ENCODE measurements at places on chromosomes 12 and 14.
A peak's percentile ranks its signal among the peaks of the same experiment; 100 is the strongest.

DNA sequence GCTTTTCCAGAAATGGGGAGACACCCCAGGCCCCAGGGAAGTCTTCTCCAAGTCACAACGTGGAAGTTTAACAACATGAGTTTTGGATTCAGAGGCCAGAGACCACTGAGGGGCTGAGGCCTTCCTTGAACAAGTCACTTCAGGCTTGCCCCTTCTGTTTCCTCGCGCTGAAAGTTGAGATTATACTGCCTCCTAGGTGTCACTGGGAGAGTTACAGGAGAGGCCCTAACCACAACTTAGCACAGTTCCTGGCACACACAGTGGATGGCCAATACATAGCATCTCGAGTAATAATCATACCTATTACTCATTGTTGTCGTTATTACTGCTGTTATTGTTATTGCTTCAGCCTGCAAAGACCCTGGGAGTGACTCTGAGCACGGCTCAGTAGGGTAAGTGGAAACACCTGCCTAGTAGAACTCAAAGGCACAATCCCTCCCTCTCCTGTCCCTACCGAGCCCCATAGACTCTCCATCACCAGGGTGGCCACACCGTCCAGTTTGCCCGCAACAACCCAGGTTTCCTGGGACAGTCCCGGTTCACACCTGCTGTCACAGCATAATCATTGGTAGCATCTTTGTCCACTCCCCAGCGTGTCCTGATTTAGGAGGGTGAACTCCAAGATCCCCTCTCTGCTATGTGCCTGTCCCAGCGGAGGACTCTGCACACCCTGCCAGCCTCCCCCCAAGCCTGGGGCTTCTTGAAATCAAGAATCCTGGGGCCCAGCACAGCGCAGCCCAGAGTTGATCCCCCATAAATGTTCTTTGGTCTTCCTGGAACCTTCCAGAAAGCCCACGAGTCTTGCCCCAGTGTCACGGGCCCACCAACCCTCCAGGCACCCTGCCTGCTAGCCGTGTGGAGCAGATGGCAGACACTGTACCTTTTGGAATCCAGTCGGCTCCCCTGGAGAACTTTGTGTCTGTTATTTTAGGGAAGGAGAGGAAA lies 85.0 kb downstream of the SYNE3 start:
- no peak for DNase-seq

GRCh38 chr12:46124848-46125619 lies 134.7 kb upstream of the SCAF11 start:
- peak; percentile 22 for DNase-seq

DNA sequence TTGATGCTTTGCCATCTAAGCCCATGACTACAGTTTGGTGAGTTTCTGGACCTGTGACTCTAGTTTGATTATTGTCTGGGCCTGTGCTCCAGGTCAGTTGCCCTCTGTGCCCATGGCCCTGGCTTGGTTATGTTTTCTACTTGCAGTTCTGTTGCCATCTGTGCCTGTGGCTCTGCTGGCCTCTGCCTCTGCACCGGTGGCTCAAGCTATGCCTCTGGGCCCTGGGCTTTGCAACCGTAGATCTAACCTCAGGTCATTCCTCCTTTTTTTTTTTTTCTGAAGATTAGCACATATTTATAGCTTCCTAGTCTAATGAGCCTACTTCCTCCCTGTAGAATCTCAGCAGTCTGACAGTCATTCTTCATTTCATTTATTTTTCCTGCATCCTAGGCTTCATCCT lies 161.2 kb downstream of the CCDC91 start:
- DNase-seq = no peak

DNA sequence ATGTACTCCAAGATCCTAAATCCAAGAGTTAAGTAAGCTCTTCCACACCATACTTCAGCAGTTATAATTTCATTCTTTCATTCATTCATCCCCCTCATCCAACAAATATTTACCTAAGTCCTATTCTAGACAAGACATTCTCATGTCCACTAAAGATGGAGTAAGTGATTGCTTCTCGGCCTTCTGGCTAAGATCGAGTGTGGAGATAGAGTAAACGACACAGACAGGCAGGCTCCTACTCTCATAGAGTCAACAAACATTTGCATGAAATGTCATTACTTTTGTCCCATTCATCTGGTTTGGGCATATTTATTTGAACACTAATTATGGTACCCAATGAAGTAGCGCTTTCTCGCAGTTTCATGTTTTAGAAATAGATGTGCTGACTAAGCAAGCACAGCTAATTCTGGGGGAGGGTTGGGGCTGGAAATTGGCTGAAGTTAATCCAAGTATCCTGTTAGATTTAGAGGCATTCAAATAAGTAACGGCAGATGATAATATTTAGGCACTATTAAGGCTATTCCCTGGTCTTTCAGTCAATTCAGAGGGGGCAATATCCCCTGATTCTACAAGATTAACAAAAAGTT lies 176.5 kb downstream of the CEP128 start:
- no peak for DNase-seq

DNA sequence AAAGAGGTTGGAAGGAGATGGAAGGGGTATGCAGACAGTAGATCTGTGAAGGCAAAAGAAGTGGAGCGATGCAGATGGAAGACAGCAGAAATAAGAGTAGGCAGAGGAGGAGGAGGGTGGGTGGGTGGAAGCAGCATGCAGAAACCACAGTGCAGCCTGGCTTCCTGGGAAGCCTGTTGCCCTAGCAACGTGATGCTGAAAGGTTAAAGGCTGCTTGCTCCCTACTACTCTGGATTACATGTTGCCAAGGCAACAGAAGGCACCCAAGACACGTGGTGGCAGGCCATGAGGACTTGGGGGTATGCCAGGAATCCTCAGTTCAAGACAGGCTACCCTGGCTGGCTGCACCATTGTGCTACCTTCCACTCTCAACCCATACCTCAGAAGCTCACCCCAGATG lies 129.6 kb downstream of the GRIN2B start:
- no peak for DNase-seq

GRCh38 chr14:103259801-103260628 lies 74.0 kb upstream of the EIF5 start:
- no peak for DNase-seq

DNA sequence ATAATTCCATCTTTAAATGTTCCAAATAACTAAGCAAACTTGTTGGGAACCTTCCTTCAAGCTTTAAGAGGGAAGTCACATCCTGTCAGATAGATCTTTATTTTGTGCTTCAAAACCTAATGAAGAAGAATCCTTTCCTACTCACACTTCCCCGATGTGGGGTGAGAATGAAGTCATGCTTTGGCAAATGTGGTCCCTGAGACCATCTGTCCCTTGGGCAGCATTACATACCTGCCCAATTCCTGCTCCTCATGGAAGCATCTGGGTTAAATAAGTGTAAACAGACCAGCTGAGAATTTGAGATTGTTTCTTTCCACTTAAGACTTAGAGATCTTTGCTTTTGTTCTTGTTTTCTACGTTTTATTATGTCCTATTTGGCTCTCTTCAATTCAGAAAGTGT lies 606.0 kb upstream of the TMEM132C start:
- no peak for DNase-seq

DNA sequence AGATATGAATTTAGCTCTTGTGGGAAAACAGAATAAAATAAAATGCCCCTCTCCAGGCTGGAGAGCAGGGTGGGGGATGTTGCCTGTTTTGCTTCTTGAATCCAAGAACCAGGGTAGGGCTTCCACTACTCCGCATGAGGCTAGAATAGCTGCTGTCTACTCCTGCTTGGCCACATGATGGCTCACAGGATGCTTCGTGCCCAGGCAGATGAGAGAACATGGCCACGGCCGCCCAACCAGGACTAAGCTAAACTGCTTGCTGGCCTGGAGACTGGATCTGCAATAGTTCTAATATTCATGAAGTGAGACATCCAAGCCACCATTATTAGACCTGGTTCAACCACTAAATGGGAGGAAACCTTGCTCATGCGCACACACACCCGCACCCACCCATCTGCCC lies 122.2 kb upstream of the METAP2 start:
- no peak for DNase-seq

GRCh38 chr14:44099743-44100488 lies 407.2 kb downstream of the FSCB start:
- DNase-seq = no peak

GRCh38 chr12:6459004-6459337 lies 7.1 kb downstream of the TAPBPL start:
- no peak for DNase-seq

DNA sequence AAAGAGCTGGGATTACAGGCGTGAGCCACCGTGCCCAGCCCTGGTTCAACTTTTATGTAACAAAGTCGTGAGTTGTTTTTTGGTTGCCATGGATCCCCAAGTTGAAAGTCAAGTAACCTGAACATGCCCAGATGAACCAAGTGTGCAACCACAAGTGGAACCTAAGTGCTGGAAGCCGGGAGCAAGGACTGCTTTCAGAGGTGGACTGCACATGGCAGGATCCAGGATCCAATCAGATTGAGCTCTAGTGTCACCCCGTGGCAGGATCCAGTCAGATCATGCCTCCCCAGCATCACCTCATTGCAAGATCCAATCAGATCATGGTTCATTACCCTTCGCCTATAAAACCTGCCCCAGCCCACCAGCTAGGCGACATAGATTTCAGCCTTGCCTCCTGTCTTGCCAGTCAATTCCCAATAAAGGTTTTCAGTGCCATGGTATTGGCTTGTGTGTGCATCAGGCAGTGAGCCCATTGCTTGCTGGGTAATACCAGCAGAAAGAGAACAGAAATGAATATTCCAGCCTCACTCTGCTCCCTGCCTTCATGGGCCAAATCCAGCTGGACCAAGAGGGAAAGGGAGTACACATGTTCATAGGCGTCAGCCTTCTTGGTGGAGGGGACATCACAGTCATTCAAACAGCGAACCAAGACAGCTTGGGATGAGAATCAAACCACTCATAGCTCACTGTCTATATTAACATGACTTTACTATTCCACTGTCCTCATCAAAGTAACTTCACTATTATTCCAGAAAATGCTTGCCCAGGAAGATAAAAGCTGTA lies 43.6 kb upstream of the VASH1 start:
- no peak for DNase-seq

DNA sequence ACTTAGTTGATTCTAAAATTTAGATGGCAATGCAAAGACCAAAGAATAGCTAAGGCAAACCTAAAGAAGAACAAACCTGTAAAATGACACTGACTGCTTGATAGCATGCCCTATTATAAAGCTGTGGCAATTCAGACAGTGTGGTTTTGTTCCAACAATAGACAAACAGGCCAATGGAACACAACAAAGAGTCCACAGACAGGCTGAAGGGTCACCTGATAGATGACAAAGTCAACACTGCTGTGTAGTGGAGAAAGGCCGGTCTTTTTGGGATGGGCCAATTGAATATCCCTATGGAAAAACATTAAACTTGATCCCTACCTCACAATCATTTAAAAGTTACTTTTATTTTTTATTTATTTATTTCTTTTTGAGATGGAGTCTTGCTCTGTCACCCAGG lies 33.8 kb upstream of the SLC25A3 start:
- DNase-seq = no peak

- DNase-seq = no peak
Observed at GRCh38 chr12:123987022-123987421, 14.0 kb downstream of the ZNF664 start.

DNA sequence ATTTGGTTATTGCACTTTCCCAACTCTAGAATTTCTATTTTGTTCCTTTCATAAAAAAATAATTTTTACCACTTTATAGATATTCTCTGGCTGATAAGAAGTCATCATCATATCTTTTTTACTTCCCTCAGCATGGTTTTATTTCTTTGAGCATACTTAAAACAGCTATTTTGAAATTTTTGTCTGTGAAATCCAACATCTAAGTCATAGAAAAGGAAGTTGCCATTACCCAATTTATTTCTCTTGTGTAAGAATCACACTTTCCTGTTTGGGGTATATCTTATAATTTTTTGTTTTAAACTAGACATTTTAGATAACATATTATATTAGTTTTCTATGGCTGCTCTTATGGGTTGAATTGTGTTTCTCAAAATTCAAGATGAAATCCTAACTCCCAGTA lies 400.2 kb upstream of the OR4E1 start:
- no peak for DNase-seq

DNA sequence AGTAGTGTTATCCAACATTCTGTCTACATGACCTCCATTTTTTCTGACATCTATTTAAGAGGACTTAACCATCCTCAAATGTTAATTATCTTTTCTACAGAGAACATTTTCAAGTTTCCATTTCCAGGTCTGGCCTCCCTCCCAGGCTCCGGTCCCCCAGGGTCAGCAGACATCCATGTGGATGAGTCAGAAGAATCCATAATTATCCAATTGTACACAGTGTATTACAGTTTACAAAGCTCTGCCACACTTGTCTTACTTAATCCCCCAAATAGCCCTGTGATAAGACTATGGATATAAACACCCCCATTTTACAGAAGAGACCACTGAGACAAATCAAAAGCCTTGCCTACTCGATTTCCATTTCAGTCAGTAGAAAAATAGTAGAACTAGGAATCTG lies 65.0 kb downstream of the SLC8A3 start:
- no peak for DNase-seq

- no peak for DNase-seq
Observed at GRCh38 chr12:1740161-1740948, 49.5 kb downstream of the ADIPOR2 start.

GRCh38 chr14:104274806-104275205 lies 136.4 kb downstream of the KIF26A start:
- DNase-seq = no peak

GRCh38 chr14:103767336-103767894 lies 51.8 kb downstream of the ZFYVE21 start:
- no peak for DNase-seq

DNA sequence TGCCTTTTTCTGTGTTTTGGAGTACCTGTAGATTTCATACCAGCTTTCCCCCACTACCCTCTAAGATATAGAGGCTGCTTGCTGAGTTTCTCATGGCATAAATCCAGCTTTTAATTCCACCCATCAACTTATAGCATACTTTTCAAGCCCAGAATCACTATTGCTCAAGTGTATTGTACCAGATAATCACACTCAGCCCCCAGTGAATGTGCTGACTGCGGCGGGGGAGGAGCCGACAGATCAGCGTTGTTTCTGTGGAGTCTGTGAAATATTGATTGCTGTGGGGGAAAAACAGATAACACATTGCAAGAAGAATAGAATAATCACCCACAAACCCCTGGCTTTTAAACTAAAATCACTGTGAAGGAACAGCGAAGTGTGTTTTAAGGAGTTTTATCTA lies 296.1 kb downstream of the TMEM132D start:
- no peak for DNase-seq

DNA sequence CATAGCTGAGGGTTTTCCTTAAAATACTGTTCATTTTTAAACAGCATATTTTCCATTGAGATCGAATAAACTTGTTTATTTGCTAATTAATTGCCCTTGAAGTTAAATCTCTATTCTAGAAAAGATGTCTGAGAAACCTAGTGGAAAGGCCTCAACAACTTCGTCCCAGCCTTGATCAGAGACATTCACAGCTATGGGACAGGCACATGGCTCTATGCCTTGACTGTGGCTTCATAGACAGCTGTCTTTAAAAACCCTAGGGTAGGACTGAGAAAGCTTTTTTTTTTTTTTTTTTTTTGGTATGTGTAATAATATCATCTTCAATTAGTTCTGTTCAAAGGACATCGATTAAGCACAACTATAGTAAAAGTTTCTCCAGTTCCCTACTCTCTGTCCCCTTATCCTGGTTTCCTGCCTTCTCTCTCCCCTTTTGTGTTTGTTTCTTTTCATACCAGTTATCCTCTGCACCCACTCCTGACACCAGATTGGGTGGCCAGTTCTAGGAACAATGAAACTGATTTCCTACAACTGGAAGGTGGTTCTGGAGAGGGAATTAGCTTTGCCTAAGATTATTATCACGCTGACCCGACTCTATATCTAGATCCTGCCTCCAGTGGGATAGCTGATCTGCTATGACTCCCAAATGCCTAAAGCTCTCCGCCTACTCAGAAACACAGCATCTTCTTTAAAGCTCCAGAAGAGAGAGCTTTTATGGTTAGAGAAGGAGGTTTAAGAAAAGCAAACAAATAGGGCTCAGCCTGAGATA lies 20.3 kb downstream of the SOCS2 start:
- DNase-seq = no peak

Measured in amygdala (tissue), 56 donors.